Hematopoietic multipotent progenitor cell treated with erythropoietin and hydrocortisone succinate and interleukin-3 and kit ligand, for 8 days (in vitro differentiated cells): ENCODE measurements at places on chromosomes 3 and 15.

GRCh38 chr15:39205506-39206371, 375.1 kb upstream of the THBS1 start:
- no peak for DNase-seq

DNA sequence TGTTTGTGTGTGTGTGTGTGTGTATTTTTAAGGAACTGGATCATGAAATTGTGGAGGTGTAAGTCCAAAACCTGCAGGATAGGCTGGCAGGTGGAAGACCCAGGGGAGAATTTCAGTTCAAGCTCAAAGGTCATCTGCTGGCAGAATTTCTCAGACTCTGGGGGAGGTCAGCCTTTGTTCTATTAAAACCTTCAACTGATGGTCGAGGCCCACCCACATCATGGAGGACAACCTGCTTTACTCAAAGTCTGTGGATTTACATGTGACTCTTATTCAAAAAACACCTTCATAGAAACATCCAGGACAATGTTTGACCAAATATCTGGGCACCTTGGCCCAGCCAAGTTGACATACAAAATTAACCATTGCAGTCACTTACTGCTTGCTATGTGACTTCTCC, 157.2 kb downstream of the EDEM1 start:
- no peak for DNase-seq

DNA sequence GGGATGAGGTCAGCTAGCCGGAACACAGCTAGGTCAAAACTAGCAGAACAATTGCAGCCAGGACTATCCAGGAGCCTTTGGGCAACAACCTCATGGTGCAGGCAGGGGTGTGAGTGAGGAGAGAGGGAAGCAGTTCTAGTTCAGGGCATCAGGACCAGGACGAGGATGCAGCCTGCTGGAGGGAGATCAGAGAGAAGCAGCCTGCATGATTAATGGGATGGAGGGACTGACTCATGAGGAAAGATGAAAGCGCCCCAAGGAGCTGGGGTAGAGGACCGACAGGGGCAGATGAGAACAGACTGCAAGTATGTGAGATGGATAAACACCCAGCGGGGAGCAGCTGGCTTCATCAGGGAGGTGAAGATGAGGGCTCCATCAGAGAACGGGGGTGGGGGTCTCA, 37.9 kb upstream of the LRTM1 start:
- DNase-seq: no peak

DNA sequence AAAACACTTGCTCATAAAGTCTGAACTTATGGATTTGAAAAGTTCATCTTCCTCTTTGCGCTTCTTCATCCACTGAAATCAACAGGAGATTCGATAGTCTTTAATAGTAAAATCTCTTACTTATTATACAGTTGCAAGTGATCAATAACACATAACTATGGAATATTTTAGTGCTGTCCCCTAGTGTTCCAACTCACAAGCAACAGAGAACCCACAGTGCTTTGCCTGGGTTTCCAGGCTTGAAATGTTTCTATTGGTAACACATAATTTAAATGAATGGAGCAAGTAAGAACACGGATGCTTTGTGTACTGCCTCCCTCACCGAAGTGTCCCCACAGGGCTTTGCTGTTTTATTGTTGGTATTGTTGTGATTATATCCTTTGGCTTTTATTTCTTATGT, 93.5 kb downstream of the WDR72 start:
- DNase-seq: no peak

- DNase-seq: no peak
Measured at GRCh38 chr3:10996345-10997013, 3.9 kb downstream of the SLC6A1 start.

GRCh38 chr3:108099244-108099643, 8.4 kb upstream of the CD47 start:
- DNase-seq: peak; percentile 80

DNA sequence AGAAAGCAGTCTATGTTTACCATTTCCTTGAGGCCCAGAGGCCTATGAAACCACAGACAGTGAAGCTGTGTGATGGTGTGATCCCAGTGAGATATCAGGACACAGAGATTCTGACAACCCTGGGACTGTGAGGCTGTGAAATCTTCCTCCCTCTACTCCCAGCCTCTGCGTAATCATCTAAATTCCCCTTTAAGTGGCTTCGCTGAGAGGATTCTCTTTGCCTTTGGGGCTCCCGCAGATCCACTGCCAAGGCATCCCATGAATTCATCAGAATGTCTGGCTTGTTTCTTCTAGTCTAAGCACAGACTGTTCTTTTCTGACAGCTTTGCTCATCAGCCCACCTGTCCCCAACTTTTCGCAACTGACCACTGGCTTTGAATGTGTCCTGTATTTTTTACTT, 901.2 kb upstream of the NR2F2 start:
- DNase-seq: no peak

DNA sequence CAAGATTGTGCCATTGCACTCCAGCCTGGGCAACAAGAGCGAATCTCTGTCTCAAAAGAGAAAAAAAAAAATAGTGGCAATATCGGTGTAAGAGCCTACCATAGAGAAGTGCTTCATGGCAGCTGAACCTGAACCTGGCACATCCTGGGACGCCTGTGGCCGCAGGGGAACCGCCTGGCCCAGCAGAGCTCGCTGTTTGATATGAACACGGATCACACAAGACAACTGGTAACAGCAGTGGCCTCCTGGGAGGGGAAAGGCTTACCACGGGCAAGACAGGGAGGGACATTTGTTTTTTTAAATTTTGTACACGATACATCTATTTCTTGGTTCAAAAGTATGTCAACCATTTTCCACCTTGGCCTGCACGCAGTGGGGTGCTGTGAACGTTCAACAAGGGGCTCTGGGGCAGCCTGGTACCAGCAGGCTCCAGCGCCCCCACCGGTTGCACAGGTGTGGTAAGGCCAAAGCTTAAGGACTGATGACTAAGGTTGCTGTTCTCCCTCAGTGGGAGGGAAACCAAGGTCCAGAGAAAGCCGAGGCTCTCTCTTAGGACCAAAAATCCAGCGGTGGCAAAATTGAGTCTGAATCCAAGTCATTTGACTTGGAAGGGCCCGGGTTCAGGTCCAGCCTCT, 21.7 kb upstream of the EPHB3 start:
- no peak for DNase-seq

DNA sequence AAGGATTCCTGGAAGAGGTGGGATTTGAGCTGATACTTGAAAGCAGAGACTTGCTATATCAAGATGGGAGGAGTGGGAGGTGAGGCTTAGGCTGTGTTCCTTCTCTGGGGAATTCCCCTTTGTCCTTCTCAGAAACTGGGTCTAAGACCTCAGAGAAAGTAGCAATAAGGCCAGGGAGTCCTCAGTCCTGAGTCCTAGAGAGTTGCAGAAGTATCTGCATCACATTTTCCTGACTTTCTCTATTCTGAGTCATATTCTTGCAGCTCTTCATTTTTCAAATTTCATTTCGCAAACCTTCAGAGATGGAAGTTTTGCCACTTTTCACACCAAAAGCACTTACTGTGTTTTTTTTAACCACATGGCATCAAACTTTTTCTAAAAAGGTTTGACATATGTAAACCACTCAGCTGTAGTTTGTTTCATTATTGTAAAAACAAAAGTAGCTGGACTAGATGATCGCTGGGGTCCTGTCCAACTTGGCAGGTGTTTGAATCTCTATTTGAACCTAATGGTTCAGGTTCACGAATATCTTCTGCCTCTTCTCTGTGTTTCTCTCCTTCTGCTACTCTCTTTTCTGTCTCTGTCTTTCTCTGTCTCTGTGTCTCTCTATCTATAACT, 21.3 kb downstream of the COLQ start:
- no peak for DNase-seq

GRCh38 chr15:58321034-58321433, 110.8 kb upstream of the LIPC start:
- no peak for DNase-seq

- DNase-seq: no peak
Measured at GRCh38 chr3:149122721-149123578, 6.5 kb upstream of the HPS3 start.

- DNase-seq: no peak
Measured at GRCh38 chr15:76904461-76905012, 603 bp downstream of the SCAPER start.

- DNase-seq: no peak
Measured at GRCh38 chr15:37903919-37904625, 30.4 kb upstream of the TMCO5A start.

DNA sequence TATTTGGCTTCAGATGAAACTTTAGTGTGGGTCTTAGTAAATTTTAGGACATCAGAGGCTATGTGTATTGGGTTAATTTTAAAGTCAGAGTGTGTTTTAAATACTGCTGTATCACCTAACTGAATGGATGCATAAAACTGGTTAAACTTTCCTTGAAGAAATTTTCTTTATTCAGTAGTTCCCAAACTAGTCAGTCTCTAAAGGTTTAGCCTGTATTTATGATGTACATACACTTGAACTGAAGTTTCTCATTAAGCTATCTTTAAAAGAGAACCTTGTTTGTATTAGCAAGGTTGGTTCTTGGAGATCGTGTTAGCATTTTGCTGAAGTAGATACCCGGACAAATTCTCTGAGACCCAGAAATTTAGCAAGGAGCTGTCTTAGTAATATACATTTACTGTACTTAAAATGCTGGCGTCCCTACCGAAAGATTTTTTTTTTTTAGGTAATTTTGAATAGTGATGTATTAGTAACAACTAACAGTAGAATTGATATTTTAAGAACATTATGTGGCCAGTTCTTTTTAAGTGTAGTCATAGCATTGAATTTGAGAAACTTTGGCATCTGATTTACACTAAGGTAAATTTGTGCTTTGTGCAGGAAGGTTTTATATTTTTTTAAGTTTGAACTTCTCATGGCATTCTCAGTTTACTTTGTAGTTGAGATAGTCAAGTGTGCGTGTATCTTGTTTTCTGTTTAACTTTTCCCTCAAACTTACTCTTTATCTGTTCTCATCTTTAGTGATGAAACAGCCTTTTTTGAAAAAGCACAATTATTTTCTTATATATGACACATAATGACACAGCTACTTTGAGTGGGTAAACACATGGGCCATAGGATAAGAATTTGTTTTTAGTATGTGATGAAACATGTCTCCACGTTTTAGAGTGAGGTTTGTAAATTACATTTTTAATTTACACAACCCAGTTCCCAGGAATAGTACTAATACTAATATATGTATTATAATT, 2.9 kb downstream of the DIPK2A start:
- DNase-seq: peak; percentile 72

DNA sequence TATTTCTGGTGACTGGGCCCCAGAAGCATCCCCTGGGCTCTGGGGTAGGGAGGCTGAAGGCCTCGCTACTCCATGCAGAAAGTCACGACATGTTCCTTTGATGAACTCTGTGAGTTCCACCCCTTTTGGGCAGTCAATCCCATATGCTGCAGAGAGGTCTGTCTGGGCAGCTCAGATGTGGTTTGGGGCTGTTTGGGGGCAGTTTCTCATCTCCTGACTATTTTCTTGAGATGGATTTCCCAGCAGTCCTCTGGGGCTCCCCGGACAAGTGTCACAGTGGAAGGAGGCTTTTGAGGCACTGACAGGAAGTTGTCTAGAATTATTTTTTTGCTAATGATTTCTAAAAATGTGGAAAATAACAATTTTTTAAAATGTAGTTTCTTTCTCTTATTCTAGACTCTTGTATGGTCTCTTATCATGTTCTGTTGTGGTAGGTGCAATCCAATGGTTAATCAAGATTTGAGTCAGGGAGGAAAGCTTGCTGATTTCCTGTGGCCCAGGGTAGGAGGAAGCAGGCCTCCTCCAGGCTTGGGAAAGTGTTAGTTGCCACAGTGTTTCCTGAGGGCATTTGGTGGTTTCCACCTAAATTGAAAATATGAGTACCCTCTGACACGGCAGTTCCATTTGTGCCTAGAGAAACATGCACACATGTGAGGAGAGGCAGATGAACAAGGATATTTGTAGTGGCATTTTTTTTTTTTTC, 19.9 kb upstream of the TATDN2 start:
- peak; percentile 20 for DNase-seq

DNA sequence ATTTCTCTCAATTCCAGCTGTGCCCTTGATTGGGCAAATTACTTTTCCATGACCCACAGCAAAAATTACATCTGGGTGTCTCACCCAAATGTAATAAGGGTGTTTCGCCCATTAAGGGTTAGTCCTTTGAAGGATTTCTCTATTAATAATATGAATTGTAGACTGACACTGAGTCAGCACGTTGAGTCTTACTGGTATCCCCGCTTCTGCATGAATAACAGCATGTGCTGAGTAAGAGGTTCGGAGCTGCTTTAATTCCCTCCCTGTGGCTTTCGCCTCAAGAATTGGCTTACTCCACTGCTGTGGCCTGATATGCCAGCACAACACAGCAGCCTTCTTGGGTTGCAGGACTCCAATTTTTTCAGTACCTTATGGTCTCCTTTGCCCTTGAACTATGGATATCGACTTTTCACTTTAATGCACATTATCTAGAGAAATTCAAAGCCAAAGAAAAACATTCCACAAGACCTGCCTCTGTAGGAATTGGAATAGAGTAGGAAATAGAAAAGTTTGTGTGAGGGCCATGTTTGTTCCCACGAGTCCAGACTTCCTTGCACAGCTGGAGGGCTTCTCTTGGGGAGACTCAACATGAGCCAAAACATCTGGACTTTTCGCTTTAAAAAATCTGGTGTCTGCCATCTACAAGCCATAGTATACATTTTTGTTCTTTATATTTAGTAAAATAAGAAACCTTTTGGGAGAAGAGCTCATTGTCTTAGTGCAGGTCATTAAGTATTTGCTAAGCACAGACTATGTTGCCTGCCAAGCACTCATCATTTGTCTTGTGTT, 20.7 kb upstream of the ERC2 start:
- no peak for DNase-seq

DNA sequence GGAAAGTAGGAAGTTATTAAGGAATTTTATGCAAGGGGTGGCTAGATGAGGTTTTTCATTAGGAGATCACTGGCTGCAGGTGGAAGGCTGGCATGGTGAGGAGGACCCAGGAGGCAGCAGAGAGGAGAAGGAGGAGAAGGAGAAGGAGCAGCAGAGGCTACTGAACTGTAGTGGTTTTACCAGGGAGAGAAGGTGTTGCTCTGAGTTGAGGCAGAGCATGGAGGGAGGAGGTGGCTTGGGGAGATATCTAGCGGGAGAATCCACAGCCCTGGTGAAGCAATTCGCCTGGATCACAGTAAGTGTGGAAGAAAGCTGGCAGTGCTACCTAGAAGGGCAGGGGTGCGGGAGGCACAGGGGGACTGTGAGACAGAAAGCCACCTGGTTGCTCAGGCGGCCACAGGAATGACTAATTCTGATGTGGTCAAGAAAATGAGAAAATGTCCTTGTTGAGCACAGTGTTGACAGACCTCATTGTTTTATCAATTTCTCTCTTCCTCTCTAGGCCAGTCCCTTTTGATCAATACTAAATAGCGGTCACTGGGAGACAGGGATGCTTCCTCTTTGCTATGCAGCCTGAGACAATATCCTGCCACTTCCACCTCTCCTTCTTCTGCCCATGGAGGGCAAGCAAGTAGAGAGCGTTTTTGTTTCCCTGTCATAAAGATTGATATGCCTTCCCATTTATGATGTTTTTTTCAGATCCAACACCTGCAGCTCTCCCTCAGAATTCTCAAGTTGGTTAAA, 94.6 kb downstream of the EEFSEC start:
- DNase-seq: no peak

GRCh38 chr3:27792869-27793268, 70.7 kb upstream of the EOMES start:
- no peak for DNase-seq

- DNase-seq: no peak
Measured at GRCh38 chr3:74489050-74489792, 125.2 kb downstream of the CNTN3 start.

GRCh38 chr3:47536221-47536891, 22.8 kb upstream of the ELP6 start:
- DNase-seq: no peak
